ENCODE measurements at places on chromosomes 7 and 10. TPM values are rescaled to one million over a fixed set of nuclear protein-coding genes. Genes with fewer than 3 reads are reported as not detected.
A peak's percentile ranks its signal among the peaks of the same experiment; 100 is the strongest.

The FAM25G gene
- total RNA-seq, result not detected

The GPR15LG gene
- total RNA-seq, result not detected

The SPACDR gene
- total RNA-seq, result 4.5 TPM

DNA sequence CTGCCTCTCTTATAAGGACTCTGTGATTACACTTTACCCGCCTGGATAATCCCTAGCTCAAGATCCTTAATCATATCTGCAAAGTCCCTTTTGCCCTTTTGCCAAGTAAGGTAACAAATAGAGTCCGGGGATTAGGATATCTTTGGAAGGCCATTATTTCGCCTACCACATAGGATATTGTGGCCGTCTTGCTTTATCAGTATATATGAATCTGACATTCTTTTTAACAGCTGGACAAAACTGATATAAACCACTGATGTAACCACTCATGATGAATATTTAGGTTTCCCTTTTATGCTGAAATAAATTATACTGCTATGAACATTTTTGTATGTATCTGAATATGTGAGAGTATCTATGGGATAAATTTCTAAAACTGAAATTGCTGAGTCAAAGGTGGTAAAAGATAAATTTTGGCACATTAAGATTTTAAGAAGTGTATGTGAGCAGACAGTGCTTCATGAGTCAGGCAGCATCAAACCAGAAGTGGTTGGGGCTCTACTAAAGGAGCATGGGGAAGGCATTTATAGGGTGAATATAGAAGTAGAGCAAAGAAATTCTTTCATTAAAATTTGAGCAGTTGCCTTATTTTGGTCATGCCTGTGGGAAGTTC, 44.7 kb downstream of the AVL9 start:
- DNase-seq, result no peak

DNA sequence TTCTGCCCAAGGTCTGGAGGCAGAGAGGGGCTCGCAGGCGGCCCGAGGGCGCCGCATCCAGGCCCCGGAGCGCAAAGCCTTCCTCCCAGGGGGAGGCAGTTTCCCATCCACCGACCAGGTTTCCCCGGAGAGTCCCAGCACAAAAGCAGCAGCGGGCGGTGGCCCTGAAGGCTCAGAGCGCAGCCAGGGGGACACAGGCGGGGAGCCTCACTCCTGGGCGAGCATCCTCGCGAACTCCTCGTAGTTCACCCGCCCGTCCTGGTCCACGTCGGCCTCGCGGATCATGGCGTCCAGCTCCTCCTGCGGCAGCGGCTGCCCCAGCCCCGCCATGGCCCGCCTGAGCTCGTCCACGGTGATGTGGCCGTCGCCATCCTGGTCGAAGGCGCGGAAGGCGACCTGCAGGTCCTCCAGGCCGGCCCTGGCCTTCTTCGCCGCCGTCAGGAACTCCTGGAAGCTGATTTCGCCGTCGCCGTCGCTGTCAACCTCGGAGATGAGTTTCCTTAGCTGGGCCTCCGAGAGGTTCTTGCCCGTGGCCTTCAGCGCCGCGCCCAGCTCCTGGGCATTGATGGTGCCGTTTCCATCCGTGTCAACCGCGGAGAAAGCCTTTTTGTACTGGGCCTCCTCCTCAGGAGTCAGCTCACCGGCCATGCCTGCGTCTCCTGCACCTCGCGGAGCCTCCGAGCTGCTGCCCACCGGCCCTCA, 428 bp downstream of the CALML5 start:
- no peak for DNase-seq

GRCh38 chr10:102392306-102392705, 3.2 kb upstream of the NFKB2 start:
- no peak for DNase-seq

GRCh38 chr10:119867317-119867716, 5.3 kb downstream of the MCMBP start:
- no peak for DNase-seq

GRCh38 chr7:40437498-40437897, 302.7 kb downstream of the SUGCT start:
- DNase-seq, result peak; percentile 9
